ENCODE measurements at places on chromosomes 3 and 15.

- DNase-seq, result no peak
These were observed 103.7 kb downstream of the RPL22L1 start for GRCh38 chr3:170766253-170766652.

GRCh38 chr15:89802231-89802928 is 12.3 kb downstream of the ANPEP start:
- DNase-seq, result no peak

DNA sequence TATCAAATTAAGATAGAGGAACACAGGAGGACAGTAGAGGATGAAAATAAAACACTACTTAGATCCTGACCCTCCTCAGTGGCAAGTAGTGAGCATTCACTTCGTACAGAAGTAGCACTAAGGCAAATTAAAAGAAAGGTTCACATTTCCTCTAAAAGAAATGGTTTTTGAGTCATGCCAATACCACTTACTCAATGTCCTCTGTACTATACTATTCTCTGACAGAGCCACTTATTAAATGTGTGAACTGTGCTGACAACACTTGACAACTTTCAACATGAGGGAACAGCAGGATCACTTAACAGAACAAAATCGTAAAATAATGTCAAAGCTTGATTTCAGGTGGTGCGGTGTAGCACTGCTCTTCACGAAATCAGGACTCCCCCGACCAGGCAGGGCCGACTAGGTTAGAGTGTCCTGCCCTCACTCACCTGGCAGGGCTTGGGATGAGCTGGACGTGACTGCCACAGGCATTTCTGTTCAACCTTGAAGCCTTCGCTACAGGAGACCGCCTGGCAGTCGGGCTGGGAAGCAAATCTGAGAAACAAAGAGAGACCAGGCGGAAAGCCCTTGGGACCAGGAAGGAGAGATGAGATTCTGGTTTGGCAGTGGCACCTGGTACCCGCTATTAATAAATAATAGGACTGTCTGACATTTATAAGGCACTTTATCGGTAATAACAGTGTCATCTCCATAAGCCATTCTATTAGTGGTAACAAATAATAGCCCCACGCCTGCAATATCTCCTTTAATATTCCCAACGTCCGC is 611 bp upstream of the SLC27A2 start:
- no peak for DNase-seq

- no peak for DNase-seq
These were observed 19.4 kb downstream of the TGFBR2 start for GRCh38 chr3:30625541-30626438.

All from stimulated activated CD4-positive, alpha-beta T cell treated with anti-CD3 and anti-CD28 coated beads, Interleukin-12 subunit alpha, Interleukin-12 subunit beta, amount 100 ng/mL, for 24 hours (primary cell).